Activated naive CD4-positive, alpha-beta T cell treated with anti-CD3 and anti-CD28 coated beads, Interleukin-2, amount 50 U/mL, for 16 hours (primary cell): ENCODE measurements at places on chromosomes 3 and 15.

- DNase-seq: no peak
These were observed 3.0 kb downstream of the PEAK1 start for GRCh38 chr15:77416954-77417353.

- no peak for DNase-seq
These were observed 28.8 kb downstream of the SMAD3 start for GRCh38 chr15:67094001-67094826.

DNA sequence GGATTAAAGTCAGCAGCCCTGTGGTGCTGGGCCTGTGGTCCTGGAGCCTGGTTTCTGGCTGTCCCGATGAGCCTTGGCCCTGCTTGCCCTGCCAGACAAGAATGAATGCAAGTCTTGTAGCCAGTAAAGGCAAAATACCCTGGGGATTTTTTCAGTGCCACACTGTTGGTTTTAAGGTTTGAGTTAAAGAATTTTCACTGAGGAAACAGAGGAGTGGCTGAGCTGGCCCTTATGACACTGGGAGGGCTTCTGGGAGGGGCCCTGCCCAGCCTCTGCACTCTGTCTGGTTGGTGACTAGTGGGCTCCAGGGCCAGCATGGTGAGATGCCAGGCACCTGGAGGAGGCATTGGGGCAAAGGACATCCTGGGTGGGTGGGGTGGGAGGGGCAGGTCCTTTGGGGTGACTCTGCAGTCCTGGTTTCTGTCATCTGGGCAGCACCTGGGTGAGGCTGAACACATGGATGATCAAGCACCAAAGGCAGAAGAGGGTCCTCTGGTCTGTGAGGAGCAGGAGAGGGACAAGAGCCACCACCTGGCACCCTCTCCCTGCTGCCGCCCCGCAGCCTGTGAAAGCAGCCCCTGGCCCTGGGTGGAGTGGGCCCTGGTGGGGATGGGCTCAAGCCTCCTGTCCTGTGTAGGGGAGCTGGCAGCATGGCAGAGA is 12.5 kb upstream of the PLA2G4E start:
- DNase-seq: no peak

DNA sequence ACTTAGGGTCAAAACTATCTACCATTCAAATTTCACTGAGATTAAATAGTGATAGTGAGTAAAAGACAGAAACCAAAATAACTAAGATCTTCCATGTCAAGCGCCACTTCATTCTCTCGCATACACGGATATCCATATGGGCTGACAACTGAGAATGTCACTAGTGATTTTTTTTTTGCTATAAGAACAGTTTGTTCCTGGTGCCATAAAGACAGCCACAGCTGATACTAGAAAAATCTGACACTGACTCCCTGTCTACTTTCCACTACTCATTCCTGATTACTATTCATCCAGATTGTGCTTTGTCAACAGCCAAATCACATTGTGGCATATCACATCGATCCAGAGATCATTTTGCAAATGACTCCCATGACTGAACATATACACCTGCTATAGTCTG is 45.8 kb upstream of the CDAN1 start:
- no peak for DNase-seq

- DNase-seq: no peak
These were observed 4.8 kb upstream of the STXBP5L start for GRCh38 chr3:120903221-120903620.

GRCh38 chr15:54035616-54036015 is 57.4 kb downstream of the UNC13C start:
- DNase-seq: no peak

- no peak for DNase-seq
These were observed 28.8 kb upstream of the CDIN1 start for GRCh38 chr15:36550650-36551049.

GRCh38 chr15:88334436-88334835 is 77.9 kb upstream of the NTRK3 start:
- no peak for DNase-seq

DNA sequence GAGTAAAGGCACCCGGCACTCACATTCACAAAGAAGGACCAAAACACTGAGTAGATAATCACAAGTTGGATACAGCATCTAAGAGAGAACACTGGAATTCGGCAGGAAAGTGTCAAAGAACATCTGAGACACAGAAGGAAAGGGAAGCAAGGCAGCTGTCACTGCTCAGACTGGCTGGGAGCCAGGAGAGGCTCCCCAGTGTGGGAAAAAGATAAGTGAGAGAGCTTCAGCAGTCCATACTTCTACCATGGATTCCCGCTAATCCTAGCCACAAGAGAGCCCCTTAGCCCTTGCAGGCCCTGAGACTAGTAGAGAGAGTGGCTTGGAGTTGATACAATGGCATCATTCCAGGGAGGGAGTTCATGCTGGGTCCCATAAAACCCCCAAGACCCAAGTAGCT is 36.7 kb upstream of the CP start:
- DNase-seq: no peak

DNA sequence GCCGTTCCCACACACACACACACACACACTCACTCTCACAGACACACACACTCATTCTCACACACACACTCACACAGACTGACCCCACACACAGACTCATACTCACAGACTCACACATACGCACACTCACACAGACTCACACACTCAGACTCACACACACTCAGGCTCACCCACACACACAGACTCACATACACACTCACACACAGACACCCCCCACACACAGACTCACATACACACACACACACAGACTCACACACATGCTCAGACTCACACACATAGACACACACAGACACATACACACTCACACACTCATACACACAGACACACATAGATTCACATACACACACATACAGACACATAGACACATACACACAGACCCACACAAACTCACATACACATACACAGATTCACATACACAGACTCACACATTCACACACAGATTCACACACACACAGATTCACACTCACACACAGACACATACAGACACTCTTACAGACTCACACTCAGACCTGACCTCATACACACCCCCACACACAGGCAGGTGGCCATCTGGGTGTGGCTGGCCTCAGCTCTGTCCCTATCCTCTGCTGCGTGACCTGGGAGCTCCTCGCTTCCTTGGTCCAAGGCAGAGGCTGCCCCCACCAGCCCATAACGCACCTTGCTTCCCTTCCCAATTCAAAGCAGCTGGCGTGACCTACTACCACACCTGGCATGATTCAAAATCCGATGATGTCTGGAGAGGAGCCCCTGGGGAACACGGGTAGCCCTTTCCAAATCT is 1.9 kb downstream of the C3orf22 start:
- DNase-seq: no peak

DNA sequence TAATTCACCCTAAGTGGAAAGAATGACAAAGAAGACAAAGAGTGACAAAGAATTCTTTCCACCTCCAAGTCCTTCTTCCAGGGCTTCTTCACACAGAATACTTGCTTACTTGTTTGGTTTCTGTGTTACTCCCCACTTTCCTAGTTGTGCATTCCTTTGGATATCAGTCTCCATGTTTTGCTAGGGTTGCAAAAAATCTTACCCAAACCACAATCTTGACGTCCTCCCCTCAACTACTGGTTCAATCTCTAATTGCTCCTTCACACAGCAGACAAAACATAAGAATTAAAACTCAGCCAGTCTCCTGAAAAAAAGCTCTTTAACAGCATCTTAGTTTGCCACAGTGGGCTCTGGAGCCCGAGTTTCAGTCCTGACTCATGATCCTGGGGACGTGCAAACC is 297.6 kb upstream of the CHRNA7 start:
- DNase-seq: no peak

GRCh38 chr15:99454941-99455788 is 110.6 kb upstream of the MEF2A start:
- no peak for DNase-seq

DNA sequence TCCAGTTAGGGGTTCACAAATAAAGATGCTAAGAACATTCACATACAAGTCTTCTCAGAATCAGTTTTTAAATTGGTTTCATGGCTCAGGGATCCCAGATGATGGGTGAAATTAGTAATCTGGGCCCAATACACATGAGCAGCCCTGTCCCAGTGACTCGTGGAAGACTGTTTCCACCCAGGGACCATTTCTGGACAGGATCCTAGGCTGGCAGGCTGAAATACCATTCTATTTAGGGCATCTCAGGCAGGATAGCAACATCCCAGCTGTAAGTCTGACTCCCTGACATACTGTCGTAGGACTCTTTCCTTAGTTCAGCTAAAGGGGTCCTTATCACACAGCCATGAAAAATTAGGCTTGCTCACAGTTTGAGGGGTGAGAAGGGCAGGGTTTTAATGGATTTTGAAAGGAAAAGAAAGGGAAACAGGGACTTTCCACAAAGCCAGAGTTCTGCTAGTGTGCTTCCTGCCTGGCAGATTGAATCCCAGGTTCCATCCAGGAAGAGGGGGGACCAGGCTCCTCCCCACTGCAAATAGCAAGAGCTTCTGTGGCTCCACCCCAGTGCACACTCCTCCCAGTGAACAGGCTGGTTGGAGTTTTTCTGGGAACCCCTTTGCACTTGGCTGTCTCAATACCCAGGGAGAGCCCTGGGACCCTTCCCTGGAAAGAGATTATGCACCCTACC is 41.3 kb upstream of the LYZL4 start:
- no peak for DNase-seq

DNA sequence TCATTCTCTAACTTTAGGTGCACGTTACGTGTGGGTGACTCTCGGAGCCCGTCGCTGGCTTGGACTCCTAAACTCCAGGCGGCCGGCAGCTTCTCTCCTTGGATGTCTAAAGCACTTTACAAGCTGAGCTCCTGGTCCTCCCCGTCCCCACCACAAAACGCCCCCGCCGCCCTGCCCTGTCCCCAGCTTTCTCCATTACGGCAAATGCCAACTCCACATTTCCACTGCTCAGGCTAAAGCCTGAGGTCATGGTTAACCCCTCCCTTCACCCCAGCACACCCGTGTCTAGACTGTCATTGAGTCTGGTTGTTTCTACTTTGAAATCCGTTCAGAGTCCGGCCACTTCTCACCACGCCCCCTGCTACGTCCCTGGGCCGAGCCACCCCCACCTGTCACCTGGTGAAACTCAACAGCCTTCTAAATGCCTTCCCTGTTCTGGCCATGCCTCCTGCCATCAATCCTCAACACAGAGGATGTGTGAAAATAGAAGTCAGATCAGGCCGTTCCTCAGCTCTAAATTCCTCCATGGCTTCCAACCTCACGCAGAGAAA is 8.1 kb upstream of the PCSK6 start:
- DNase-seq: no peak

DNA sequence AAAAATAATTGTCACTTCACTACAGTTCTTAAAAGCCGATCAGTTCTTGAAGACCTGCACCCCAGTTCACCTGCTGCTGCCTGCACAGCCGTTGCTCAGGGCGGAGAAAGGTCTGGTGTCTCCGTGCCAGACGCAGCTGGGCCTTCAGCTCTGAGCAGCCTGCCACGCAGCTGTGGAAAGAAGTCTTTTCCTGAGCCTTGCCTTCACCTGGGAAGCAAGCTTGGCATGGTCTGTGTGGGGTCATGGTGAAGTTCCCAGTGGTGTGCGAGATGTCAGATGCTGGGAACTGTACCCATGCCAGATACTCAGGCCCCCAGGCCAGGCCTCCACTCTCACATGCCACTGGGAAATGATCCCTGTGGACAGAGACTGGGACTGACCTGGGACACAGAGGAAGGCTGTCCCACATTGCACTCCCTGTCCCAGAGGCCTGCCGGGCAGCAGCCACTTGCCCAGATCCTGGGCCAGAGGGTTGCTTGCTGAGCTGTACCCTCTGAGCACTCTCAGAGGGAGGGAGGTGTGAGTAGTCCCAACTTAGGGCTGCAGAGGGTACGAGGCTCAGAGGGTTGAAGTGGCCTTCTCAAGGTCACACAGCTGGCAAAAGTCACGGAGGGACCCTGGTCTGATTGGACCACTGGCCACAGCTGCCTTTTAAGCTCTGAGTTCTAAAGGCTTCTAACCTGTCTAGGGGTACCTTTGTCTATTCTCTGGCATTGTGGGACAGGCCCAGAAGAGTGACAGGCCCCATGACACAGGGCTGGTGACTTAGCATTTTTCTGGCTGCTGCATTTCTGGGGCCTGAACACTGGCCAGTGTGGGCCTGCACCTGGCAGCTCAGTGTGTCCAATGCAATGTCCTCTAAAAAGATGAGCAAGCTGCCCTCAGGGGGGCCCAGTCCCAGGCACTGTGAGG is 55.4 kb downstream of the KLF13 start:
- no peak for DNase-seq

GRCh38 chr15:30962079-30962478 is 29.3 kb downstream of the MTMR10 start:
- no peak for DNase-seq

DNA sequence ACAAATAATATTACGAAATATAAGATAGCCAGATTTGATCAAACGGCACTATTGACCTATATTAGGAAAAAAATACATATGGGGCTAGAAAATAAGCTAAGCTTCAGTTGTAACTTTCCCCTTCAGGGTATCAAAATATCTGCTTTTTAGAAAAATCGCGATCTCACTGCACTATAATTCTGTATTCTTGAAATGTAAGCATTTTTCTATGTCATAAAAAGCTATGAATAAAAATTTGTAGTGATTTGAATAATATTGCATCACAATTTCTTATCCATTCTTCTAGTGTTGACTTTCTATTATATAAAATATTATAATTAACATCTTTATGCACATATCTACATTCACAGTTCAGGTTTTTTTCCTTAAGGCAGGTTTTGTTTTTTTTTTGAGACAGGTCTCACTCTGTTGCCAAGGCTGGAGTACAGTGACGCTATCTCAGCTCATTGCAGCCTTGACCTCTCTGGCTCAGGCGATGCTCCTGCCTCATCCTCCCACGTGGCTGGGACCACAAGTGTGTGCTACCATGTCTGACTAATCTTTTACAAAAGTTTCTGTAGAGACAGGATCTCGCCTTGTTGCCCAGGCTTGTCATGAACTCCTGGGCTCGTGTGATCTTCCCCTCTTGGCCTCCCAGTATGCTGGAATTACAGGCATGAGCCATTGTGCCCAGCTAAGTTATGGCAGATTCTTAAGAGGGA is 21.6 kb downstream of the EMC4 start:
- no peak for DNase-seq

GRCh38 chr3:16723978-16724377 is 118.8 kb upstream of the DAZL start:
- no peak for DNase-seq

- DNase-seq: no peak
These were observed 23.2 kb downstream of the ATXN7 start for GRCh38 chr3:63886858-63887257.

GRCh38 chr3:46365041-46365440 is 5.7 kb upstream of the CCR5 start:
- no peak for DNase-seq

DNA sequence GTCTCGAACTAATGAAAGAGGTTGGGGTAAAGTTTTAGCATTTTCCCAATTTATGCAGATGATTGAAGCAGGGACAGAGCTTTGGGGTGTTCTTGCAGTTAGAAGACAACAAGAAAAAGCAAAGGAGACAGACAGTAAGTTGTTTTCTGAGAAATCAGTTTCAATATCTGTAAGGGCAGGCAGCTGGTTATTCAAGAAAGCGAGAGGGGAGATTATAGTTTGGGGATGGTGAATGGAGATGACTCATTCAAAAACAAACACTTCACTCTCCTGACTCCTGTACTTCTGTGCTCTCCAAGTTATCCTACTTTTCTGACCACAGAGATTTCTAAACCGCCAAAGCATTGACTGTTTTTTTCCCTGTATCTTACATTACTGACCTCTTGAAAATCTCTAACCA is 352.0 kb downstream of the GAP43 start:
- no peak for DNase-seq
